ENCODE measurements at places on chromosomes 12 and 14.

DNA sequence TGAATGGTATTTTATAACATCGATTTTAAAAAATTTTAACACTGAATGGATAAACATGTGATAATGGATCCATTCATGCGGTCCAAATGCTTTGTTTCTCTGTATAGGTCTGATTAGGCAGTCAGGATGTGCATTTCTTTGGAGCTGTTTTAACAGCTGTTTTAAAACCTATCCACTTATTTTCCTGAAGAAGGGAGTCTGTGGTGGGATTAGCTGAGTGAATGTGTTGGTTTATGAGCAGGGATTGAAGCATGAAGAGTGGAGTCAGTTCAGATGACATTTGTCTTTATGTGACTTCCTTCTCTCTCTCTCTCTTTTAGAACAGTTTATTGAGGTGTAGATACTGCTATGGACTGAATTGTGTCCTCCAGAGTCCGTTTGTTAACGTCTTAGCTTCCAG lies 37.7 kb downstream of the GLT8D2 start:
- no peak for DNase-seq

DNA sequence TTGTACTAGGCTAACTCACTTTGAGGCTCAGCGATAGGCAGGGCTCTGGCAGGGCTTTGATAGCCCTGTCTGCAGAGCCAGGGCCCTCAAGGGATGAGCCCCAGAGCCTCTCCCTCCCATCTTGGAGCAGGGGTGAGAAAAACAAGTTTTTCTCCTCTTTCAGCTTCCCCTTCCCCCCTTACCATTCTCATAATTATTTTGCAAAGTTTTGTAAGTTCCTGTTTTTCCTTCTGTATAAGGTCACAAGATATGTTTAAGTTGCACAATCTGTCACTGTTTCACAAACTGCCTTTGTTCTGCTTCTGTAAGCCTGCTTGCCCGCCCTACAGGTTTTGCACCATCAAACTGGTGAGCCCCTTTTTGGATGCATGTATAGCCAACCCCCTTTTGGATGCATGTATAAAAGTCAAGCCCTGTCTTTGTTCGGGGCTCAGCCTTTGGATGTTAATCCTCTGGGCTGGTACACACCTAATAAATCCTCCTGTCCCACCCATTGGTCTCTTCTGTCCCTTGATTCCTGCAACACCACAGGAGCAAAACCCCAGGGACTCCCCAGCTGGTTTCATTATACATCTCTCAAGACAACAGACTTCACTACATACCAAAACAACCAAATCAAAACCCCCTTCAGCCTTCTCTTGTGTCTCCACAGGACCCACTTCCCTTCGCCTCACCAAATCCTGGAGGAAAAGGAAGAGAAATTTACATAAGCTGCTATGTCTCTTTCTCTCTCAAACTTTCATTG lies 52.5 kb upstream of the RESF1 start:
- no peak for DNase-seq

GRCh38 chr14:90905531-90905930 lies 89.3 kb upstream of the TTC7B start:
- DNase-seq, result no peak

GRCh38 chr12:49921936-49922335 lies 18.2 kb upstream of the FAIM2 start:
- DNase-seq, result no peak

DNA sequence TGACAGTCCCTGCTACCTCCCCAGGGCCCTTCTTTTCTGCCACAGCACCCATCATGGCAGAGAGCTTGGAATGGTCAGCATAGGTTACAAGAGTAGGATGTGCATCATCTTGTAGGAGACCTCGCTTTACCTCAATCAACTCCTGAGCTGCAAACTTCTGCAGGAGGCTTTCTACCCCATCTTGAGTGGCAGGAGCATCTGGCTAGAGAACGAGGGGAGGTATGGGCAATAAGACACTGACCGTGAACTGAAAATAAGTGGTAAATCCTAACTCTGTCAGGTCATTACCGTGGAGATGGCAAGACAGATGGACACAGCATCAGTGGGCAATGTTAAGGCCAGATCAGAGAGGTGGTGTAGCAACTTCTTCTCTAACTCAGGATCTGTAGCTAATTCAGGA lies 7.8 kb downstream of the METTL3 start:
- no peak for DNase-seq

- no peak for DNase-seq
These were observed 103.8 kb upstream of the PPM1H start for GRCh38 chr12:63038713-63039100.

GRCh38 chr14:52522581-52523345 lies 29.5 kb downstream of the TXNDC16 start:
- no peak for DNase-seq

- DNase-seq, result peak; percentile 56
These were observed 152.1 kb downstream of the ADGRD1 start for GRCh38 chr12:131105736-131106348.

GRCh38 chr12:10307630-10308029 lies at the start of gene KLRD1:
KLRD1 (plus strand) TSS chr12:10307870; CDS start chr12:10308078, 208 bp downstream.
- DNase-seq, result no peak

GRCh38 chr12:109726511-109727038 lies 12.9 kb downstream of the FAM222A start:
- DNase-seq, result no peak

- no peak for DNase-seq
These were observed 821.8 kb upstream of the LRFN5 start for GRCh38 chr14:40784860-40785259.

GRCh38 chr12:51863363-51863932 lies 14.9 kb upstream of the FIGNL2 start:
- no peak for DNase-seq

- no peak for DNase-seq
These were observed 27.1 kb downstream of the CLIP1 start for GRCh38 chr12:122395319-122395718.

DNA sequence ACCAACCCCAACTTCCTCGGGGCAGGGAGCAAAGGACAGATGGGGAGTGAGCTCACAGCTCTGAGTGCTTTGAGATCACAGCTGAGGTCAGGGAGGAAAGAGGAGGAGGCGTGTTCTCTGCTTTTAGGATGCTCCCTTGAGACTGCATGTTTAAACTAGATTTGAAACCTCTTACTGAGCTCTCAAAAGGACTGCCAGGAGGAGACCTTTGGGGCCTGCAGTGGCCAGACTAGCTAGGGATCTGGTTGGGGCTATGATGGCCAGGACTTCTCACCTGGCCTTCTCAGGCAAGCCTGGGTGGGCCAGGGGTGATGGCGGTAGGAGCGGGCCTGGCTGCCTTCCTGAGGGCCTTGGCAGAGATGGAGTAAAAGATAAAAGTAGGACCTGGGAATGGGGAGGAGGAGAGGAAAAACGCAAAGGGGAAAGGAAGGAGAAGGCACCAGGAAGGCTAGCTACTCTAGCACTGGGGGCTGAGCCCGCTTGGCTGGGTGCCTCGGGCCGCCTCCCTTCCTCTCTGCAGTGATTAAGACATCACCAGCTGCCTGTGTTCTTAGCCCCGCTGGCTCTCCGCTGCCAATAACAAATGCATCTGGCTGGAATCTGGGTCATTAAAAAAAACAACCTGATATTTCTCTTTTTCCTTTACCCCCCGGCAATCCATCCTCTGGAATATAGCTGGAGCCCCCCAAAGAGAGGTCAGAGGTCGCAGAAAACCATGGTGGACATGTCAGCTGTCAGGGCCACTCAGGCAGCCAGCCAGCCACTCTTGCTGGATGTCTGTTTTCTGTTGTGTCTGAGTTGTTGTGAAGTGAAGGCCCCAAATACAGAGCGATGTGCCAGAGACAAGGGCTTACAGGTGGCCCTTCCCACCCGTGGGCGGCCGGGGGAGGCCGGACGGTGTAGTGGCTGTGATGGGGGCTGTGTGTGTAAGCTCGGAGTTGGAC lies 141.3 kb downstream of the TSPAN9 start:
- DNase-seq, result no peak

DNA sequence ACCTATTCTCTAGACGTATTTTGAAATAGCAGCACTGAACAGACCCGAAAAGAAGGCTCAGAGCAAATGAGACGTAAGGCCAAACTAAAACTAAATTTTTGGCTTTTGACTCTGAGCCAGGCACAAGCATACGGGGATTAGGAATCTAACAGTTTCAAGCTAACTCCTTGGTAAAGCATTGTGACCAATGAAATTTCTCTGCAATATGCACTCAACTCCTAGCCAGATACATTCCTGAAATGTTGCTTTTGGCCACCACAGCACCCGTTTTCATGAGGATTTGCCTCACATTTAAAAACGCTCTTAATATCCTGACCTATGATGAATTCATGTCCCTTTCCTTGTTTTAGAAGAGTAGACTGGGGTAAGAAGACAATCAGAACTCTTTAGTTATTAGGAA lies 53.1 kb upstream of the NPFF start:
- no peak for DNase-seq

DNA sequence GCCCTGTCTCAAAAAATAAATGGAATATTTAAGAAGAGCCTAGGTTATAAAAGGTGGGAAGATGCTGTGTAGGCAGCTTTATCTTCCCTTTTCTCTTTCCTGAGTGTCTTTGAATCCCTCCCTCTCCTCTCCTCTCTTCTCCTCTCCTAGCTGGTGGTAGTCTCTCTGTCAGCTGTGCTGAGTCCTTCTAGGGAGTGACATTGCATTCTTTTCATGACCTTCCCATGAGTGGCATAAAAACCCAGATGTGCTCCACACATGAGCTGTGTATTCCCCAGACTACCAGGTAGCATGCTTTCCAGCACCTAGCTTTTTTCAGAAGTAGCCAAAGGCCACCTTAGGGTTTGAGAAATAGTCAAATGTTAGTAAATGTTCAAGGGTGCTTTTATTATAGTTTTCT lies 23.6 kb downstream of the SAMD4A start:
- no peak for DNase-seq

DNA sequence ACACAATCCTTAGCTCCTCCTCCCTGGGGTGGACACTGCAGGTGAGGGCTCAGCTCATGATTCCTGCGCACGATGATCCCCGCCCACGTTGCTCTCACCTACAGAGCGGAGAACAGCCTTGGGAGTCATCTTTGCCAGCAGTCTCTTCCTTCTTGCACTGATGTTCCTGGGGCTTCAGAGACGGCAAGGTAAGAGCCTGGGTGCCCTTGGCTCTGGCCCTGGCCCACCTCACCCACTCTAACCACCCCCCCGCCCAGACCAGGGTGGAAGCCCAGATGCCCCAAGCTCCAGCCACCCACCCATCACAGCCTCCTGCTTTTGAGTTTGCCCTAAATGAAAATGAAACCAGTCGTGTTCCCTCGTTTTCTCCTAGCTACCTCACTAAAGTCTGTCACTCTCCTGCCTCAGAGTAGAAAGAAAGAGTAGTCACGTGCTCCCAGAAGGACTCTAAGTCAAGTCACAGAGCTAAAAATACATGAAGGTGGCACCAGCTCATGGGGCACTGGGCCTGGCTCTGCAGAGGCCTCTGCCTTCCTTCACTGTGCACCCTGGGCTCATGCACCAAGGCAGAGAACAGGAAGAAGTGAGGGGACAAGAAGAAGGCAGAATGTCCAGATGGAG lies 9.0 kb downstream of the TAPBPL start:
- peak; percentile 62 for DNase-seq

GRCh38 chr14:103188810-103189480 lies 65.7 kb downstream of the TNFAIP2 start:
- DNase-seq, result no peak

DNA sequence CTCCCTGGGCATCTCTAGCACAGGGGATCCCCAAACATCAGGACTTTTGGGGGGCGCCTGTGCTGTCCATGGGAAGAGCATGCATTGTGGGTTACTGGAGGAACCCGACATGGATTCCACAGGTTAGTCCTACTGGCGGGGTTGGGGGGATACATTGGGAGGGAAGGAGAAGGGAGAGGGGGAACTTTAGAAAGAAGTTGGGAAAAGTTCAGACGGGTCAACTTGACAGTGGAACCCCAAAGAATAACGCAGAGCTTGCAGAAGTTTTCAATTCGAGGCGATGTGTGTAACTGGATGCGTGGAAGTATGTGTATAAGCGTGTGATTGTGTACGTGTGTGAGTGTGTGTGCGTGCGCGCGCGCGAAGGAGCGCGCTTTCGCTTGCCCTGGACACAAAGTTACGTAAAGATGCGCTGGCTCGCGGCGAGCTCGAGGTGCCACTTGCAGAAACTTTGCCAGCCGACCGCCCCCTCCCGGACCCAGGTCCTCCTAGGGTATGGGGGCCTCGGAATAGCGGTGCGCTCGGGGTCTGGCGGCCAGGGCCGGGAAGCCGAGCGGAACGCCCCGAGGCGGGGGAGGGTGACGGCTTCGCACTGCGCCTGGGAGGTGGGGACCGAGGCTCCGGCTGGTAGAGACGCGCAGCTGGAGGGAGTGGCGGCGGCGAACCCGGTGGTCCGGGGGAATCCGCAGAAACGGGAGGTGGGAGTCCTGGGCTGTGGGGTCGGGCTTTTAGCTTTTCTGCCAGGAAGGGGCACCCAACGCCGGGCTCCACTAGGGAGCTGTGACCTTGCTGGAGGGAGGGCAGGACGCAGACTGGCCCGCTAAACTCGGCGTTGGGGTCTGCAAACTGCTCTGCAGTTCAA lies 669 bp downstream of the RFX4 start:
- no peak for DNase-seq

DNA sequence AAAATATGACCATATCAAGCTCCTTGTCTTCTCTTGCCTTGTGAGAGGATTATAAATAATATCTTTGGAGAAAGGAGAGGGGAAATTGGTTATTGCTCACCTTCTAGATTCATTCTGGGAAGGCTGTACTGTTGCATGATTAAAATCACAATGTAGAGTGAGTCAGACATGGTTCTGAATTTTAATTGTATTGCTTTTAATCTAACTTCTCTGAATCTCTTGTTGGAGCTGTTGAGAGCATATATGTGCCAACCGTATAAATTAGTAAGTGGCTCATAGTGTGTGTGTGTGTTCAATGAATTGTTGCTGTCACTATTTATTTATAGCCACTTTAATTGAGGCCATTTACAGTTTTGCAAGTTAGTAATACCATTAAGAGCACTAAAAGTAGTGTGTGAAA lies 56.1 kb downstream of the KCNJ8 start:
- DNase-seq, result no peak

GRCh38 chr12:125861299-125862281 lies 796.4 kb downstream of the AACS start:
- DNase-seq, result peak; percentile 1

- DNase-seq, result no peak
These were observed 13.6 kb upstream of the FOXJ2 start for GRCh38 chr12:8018666-8019581.

GRCh38 chr14:59895721-59896120 lies 24.2 kb upstream of the LRRC9 start:
- DNase-seq, result no peak

- DNase-seq, result no peak
These were observed 21.1 kb upstream of the TTC7B start for GRCh38 chr14:90837355-90837754.

- no peak for DNase-seq
These were observed 10.4 kb downstream of the SAV1 start for GRCh38 chr14:50657753-50658152.

- DNase-seq, result no peak
These were observed 25.9 kb downstream of the TRIM9 start for GRCh38 chr14:51069055-51069454.

GRCh38 chr12:51820526-51821439 lies 27.7 kb downstream of the FIGNL2 start:
- peak; percentile 80 for DNase-seq

GRCh38 chr12:7142056-7142644 lies 12.0 kb downstream of the CLSTN3 start:
- DNase-seq, result peak; percentile 54

- no peak for DNase-seq
These were observed 283.6 kb downstream of the PCNX1 start for GRCh38 chr14:71190770-71191374.

- DNase-seq, result no peak
These were observed 32.4 kb downstream of the PSEN1 start for GRCh38 chr14:73168691-73169090.
